ENCODE measurements at places on chromosomes 5 and 9.

- peak; percentile 42 for DNase-seq
- no peaks in the 10 kb centered on the region for H3K36me3 ChIP-seq
- no peak overlapping the region for H3K27ac ChIP-seq
- H3K4me1 ChIP-seq = peaks cover 10% of the 10 kb centered on the region
- H3K4me3 ChIP-seq = peak overlapping the region; percentile 52
Measured at GRCh38 chr5:180090769-180091546, 19.4 kb upstream of the RNF130 start.

DNA sequence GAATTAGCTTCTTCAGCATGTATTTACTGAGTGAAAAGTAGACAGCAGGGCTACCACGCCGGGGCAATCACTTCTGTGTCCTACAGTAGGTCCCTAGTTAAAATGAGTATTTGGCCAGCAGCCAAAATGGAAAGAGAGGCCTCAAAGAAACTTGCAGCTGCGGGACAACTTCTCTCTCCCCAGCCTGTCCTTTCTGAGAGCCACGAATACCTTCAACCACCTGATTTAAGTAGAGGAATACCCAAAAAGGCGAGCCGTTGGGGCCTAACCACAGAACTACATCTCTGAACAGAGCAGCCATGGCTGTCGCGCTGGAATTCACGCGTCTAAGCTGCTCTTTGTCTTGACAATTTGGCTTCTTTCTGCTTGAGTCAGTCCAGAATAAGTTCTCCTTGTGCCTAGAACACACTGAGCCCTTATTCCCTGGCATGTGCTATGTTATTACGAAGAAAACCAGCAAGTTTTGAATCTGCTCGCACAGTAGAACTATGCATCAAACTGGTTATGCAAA, 43.8 kb upstream of the GOLPH3 start:
- no peaks in the 10 kb centered on the region for H3K27me3 ChIP-seq
- H3K4me3 ChIP-seq = no peak overlapping the region
- H3K27ac ChIP-seq = peak overlapping the region; percentile 45
- peaks cover 17% of the 10 kb centered on the region for H3K4me1 ChIP-seq
- peak; percentile 88 for DNase-seq

- no peaks in the 10 kb centered on the region for H3K27me3 ChIP-seq
- H3K4me1 ChIP-seq = no peaks in the 10 kb centered on the region
- DNase-seq = no peak
- no peak overlapping the region for H3K27ac ChIP-seq
- H3K36me3 ChIP-seq = no peaks in the 10 kb centered on the region
- no peak overlapping the region for H3K4me3 ChIP-seq
Measured at GRCh38 chr5:120919017-120919416, 454.9 kb downstream of the PRR16 start.

- H3K4me1 ChIP-seq = peaks cover 5% of the 10 kb centered on the region
- H3K4me3 ChIP-seq = no peak overlapping the region
- H3K36me3 ChIP-seq = no peaks in the 10 kb centered on the region
- H3K27me3 ChIP-seq = no peaks in the 10 kb centered on the region
- H3K27ac ChIP-seq = no peak overlapping the region
Measured at GRCh38 chr9:127586537-127586936, 25.5 kb upstream of the STXBP1 start.

GRCh38 chr5:17910318-17910717, 276.1 kb downstream of the TAF11L14 start:
- no peaks in the 10 kb centered on the region for H3K36me3 ChIP-seq
- no peak overlapping the region for H3K4me3 ChIP-seq
- DNase-seq = no peak
- no peaks in the 10 kb centered on the region for H3K27me3 ChIP-seq
- H3K4me1 ChIP-seq = no peaks in the 10 kb centered on the region
- no peak overlapping the region for H3K27ac ChIP-seq

All from muscle of leg (tissue), 16 donors.